Aorta (tissue), 5 donors: ENCODE measurements at places on chromosomes 1 and 21.

GRCh38 chr1:234849832-234850231 is 239.9 kb upstream of the IRF2BP2 start:
- DNase-seq, result no peak

DNA sequence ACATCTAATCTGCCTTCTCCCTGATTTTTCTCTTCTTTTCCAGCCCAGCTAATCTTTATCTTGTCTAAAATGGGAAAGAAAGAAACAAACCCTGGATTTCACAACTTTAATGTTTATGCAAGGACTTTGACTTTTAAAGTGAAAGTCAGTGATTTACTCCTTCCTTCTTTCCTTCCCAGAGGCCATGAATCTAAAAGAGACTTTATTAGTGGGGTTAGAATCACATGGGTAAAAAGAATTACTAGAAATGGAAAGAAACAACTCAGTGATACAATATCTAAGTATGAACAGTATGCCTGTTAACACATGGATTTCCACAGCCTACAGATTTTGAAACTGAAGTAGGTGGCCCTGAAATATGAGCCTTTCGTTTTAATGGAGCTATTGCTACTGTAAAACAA is 59.8 kb upstream of the KCNK2 start:
- no peak for DNase-seq

DNA sequence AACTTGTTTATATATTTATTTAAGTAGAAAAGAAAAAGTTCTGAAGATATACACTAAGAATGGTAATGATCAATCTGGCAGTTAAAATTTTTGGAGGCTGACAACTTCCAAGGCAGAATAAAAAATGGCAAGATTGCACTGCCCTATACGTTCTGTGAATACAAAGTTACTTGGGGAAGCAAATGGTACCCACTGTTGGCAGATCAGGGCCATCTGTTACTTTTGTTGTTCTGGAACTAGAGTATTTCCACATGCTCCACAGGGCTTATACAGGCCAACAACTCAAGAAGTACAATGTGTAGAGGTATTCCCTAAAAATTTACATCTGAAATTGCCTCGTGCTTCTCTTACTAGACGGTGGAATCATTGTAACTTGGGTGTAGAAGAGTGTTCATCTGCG is 53.2 kb downstream of the AHCTF1 start:
- no peak for DNase-seq

DNA sequence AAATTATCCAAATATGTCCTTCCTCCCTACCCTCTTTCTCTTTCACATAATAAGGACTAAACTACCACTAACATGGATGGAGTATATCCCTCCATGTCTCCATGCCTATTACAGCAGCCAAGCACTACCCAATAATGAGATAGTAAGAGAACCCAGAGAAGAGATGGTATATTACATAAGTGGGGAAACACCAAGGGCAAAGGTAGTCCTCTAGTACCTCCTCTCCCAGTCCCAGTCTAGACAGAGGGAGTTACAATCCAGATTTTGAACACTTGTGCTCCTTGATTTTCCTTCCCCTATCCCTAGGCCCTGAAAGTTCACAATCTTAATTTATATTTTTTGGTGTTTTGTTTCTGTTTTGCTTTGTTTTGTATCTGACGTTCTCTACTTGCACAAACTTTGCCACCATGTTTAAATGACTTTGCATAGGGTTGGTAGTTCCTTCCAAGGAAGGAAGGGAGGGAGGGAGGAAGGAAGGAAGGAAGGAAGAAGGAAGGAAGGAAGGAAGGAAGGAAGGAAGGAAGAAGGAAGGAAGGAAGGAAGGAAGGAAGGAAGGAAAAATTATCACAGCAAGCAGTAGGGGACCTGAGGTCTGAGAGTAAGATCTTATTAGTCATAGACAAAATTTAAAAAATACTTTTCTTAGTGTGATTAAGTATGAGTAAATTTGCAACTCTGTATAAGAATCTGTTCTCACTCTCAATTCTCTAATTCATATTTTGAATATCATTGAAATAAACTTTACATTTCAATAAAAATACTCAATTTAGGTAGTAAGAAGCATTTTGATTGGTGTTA is 521.9 kb downstream of the PTPRC start:
- no peak for DNase-seq

DNA sequence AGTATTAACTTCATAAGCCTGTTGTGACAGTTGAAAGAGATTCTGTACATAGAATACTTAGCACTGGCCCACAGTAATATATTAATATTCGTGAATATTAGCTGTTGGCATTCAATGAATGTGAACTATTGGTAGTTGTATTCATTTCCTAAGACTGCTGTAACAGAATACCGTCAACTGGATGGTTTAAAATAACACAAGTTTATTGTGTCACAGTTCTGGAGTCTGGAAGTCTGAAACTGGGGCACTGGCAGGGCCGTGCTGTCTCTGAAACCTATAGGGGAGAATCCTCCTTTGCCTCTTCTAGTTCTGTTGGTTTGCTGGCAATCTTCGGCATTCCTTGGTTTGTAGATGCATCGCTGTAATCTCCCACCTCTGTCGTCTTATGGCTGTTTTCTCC is 47.5 kb downstream of the OLFML3 start:
- DNase-seq, result no peak

DNA sequence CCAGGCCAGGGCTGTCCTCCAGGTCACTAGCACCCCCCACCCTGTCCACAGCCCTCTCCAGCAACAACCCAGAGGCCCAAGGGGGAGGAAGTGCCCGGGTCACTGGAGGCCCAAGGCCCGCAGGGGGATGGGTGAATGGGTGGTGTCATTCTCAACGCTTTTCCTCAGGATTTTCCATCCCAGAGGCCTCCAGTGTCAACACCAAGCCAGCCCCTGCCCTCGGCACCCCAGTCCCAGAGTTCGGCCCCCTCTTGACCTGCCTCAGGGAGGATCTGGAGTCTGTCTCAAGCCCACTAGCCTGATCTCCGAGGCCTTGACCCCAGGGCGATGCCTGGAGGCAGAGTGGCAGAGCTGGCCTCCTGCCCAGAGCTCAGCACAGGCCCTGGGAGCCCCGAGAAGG is 5.1 kb downstream of the TMEM82 start:
- DNase-seq, result peak; percentile 54

- no peak for DNase-seq
Observed at GRCh38 chr1:65068202-65069010, 79.6 kb upstream of the AK4 start.

DNA sequence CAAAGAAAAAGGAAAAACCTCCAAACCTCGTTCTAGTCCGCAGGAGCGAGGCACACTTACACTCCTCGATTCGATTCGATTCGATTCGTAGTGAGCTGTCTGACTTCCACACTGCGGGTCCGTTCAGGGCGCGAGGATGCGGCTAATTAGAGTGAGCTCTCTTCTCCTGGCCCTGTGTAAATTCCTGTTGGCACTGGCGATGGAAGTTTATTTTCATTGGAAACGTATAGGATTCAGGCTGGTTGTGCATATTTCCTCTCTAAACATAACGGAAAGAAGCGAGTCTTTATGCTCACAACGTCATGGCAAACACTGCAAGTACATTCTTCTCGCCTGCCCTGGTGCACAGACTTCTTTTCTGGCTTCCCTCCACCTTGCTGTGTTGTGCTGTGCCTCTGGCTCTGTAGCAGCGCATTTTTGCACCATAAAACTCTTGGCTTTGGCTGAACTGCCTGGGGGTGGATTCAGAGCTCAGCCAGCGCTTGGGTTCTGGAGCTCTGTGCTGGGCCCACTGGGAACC is 2.7 kb downstream of the HUNK start:
- DNase-seq, result no peak

DNA sequence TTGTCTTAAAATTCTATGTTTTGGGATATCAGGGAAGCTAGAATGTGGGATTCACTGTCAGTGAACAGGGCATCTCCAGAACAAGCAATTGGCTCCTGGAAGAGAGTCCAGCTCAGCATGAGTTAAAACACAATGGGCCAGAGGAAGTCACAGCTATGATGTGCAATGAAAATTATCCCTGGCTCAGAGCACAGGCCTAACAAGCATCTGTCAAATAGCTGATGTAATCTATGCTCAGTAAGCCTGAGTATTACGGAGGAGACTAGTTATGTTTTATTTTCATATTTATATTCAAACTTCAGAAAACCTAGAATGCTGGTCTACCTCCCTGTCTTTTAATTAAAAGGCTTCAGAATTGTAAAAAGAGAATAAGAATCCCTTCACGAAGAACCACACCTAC is 41.6 kb downstream of the PARP1 start:
- DNase-seq, result no peak

DNA sequence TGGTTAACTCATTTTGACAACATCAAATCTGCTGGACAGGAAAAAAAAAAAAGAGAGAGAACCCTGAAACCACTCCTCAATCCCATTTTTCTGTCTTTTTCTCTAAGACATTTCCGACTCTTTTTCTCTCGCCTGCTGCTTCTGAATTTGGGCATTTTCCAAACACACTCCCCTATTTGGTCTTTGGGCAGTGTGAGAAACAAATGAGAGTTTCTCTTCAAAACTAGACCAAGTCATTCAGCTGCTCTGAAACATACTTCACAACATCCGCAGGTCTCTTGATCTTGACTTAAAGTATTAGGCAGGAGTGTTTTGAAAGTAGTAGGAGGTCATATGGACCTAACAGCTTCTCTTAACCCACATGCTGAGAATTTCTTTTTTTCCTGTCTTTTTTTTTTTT is 364.8 kb upstream of the ESRRG start:
- no peak for DNase-seq

GRCh38 chr1:176843352-176844297 is 320.9 kb downstream of the ASTN1 start:
- DNase-seq, result peak; percentile 50

- no peak for DNase-seq
Observed at GRCh38 chr1:156065871-156066270, 4.9 kb downstream of the RAB25 start.

GRCh38 chr1:104946558-104947210 is 1197.0 kb downstream of the AMY1C start:
- DNase-seq, result no peak

- no peak for DNase-seq
Observed at GRCh38 chr1:181630838-181631237, 147.5 kb downstream of the CACNA1E start.

DNA sequence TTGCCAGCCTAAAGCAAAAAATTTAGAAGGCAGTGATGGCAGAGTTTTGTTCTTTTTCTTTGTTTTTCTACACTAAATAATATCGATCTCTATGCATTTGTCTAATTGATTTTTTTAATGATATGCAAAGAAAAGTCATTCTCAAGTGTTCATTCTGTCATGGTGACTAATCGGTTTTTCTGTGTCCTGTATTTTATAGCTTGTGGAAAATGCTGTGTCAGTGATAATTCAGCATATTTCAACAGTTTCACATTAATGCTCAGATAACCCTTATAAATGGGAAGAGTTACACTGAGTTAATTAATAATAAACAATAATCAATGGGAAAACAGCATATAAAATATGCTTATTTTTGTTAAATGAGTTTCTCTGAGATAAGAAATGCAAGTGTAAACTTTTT is 824.9 kb downstream of the AMY1C start:
- DNase-seq, result no peak

DNA sequence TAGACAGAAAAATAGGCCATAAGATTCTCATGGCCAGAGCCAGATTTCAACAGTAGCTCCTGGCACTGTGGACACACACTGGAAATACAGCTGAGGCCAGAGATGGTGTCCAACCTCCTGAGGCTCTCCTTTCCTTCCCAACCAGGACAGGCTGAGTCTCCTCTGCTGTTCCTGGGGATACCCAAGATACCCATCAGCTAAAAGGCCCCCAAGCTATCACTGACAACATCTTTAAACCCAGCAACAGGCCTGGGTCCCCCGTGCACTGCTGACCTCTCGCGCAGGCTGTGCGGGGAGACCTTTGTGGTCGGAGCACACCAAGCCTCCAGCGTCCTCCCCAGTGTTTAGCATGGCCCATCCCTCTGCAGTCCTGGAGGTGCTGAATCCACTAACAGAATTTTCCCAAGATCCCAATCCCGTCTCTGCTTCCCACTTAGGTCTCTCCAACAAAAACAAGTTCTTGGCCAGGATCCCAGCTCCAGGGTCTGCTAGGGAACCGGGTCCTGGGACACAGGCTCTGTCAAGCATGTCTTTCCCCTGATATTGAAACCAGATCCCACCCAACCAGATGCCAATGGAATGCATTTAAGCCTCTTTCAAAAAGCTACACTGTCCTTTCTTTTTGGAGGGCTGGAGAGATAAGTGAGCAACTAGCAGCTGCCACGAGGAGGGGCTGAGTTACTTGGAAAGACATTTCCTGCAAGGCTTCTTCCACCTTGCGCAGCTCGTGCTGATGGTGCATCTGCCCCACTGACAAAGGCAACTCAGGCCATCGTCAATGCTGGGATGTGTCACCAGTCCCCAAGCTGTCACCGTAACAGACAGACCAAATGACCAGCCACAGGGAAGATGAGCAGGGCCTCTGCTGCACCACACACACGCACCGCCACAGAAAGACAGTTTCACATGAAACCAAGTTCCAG is 73.2 kb downstream of the BCAR3 start:
- no peak for DNase-seq

DNA sequence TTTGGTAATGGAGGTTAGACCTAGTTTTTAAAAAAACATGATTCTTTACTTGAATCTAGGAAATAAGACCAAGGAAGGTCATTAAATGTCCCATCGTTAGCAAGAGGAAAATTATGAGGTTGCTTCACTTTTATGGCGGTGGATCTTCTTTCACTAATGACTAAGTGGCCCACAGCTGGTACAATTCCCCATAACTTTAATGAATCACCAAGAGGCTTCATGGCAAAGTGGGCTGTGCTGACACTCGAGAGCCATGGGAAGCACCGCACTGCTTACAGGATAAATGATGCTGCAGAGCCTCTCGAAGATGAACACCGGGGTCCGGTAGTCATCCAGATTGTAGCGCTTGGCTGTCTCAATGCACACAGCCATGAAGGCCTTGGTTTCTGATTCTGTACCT is 108.8 kb downstream of the UBR4 start:
- no peak for DNase-seq

DNA sequence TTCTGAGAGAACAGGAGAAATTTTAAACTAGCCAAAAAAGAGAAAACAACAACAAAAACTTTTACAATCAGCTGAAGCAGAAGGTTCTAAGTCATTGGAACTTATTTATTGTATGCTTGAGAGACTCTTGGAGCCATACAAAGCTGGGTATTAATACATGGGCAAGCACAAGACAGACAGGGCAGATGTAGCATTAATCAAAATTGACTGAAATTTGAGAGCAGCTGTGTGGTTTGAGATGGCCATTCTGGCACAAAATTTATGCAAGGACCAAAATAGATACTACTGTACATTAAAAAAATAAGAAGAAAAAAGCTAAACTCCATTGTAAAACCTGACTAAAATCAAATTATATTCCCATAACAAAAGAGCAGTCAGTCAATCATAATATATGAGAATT is 892.5 kb downstream of the PLA2G4A start:
- no peak for DNase-seq

GRCh38 chr1:10724052-10724494 is 72.4 kb downstream of the CASZ1 start:
- DNase-seq, result peak; percentile 81
